Thoracic aorta (tissue), 2 donors: ENCODE measurements at places on chromosomes 7 and 10. TPM values are rescaled to one million over a fixed set of nuclear protein-coding genes. Genes with fewer than 3 reads are reported as not detected.

- no peak overlapping the region for H3K4me3 ChIP-seq
- DNase-seq: no peak
- no peaks in the 10 kb centered on the region for H3K27me3 ChIP-seq
These were observed 70.5 kb downstream of the TES start for GRCh38 chr7:116280803-116281202.

GRCh38 chr7:64102656-64103400, 57.6 kb downstream of the ZNF727 start:
- H3K27ac ChIP-seq: no peak overlapping the region
- H3K4me3 ChIP-seq: no peak overlapping the region
- no peak for DNase-seq
- H3K27me3 ChIP-seq: no peaks in the 10 kb centered on the region

DNA sequence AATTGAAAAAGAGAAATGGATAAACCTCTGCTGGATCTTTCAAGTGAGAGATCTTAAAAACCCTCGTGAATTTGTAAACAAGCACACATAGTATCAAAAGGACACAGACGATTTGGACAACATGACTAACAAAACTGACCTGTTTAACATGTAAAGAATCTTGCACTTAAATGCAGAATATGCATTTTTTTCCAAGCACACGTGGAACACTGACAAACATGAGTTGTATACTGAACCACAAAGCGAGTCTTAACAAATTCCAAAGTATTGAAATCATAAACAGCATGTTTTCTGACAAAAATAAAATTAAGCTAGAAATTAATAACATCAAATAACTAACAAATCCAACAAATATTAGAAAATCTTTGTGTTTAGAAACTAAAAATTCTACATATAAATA, 65.0 kb upstream of the ZNF746 start:
- no peak overlapping the region for H3K27ac ChIP-seq
- DNase-seq: no peak
- H3K27me3 ChIP-seq: no peaks in the 10 kb centered on the region
- peaks cover 8% of the 10 kb centered on the region for H3K36me3 ChIP-seq
- H3K4me1 ChIP-seq: no peaks in the 10 kb centered on the region

GRCh38 chr7:102193806-102194205, 92.9 kb upstream of the SH2B2 start:
- no peak overlapping the region for H3K4me3 ChIP-seq
- no peaks in the 10 kb centered on the region for H3K27me3 ChIP-seq
- DNase-seq: no peak
- peaks cover 35% of the 10 kb centered on the region for H3K36me3 ChIP-seq

Gene SLC39A12
- total RNA-seq: not detected

Gene UNC5B
- total RNA-seq: 24.2 TPM
